ENCODE measurements at places on chromosomes 11 and 22. TPM values are rescaled to one million over a fixed set of nuclear protein-coding genes. Genes with fewer than 3 reads are reported as not detected.

DNA sequence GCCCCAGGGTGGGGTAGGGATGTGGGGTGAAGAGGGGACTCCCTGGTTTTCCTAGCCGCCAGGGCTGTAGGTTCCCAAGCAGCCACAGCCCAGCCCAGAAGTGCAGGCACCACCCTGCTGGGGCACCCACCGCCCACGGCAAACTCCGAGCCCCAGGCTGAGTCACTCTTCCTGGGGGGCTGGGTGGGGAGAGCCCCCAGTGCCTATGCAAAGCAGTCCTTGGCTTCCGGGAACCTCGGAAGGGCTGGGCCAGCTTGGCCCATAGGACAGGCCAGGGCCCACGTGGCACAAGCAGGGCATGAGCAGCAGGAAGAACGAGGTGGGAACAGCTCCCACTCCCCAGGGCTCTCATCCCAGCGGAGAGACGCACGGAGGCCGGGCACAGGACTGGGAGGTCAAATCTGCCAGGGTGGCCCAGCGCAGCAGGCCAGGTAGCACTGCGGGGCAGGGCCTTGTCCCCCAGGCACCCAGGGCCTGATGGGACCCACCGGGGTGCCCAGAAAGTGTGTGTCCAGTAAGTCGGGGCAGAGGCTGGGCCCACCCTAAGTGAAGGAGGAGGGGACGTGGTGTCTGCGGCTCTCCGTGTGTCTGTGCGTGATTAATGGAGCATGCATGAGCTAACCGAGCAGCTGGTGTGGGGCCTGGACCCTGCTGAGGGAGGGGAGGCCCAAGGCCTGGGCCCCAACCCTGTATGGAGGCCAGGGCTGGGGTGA, 4.6 kb upstream of the IL17REL start:
- no peaks in the 10 kb centered on the region for H3K27me3 ChIP-seq
- H3K4me1 ChIP-seq, result peaks cover 57% of the 10 kb centered on the region
- no peaks in the 10 kb centered on the region for H3K36me3 ChIP-seq
- no peak for DNase-seq
- H3K4me3 ChIP-seq, result no peak overlapping the region

DNA sequence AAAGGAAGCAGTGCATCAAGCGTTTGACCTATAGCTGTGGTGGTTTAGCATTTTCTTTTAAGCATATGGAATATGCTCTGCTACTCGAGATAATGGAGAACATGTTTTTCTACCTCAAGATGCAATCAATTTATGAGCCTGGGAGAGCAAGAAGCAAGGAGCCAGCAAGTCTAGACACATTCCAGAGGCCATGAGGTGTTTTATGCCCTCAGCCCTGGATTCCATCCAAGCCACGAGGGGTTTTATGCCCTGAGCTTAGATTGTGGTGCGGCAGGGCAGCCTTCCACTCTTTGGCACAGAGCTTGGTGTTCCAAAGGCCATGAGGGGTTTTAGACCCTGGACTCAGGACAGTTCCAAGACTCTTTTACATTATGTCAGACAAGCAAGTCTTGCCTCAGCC, 11.7 kb upstream of the DNAJB13 start:
- no peaks in the 10 kb centered on the region for H3K27me3 ChIP-seq
- H3K27ac ChIP-seq, result no peak overlapping the region
- no peaks in the 10 kb centered on the region for H3K4me1 ChIP-seq
- H3K36me3 ChIP-seq, result peaks cover 2% of the 10 kb centered on the region
- no peak overlapping the region for H3K4me3 ChIP-seq
- no peak for DNase-seq

GRCh38 chr22:22692707-22693530, 48.5 kb downstream of the GGTLC2 start:
- no peaks in the 10 kb centered on the region for H3K4me1 ChIP-seq
- no peak overlapping the region for H3K27ac ChIP-seq
- H3K36me3 ChIP-seq, result no peaks in the 10 kb centered on the region
- H3K27me3 ChIP-seq, result no peaks in the 10 kb centered on the region

- peaks cover 60% of the 10 kb centered on the region for H3K36me3 ChIP-seq
- no peak overlapping the region for H3K4me3 ChIP-seq
- H3K4me1 ChIP-seq, result no peaks in the 10 kb centered on the region
- no peak for DNase-seq
- H3K27me3 ChIP-seq, result no peaks in the 10 kb centered on the region
Observed at GRCh38 chr11:122807731-122808477, 30.4 kb upstream of the CRTAM start.

DNA sequence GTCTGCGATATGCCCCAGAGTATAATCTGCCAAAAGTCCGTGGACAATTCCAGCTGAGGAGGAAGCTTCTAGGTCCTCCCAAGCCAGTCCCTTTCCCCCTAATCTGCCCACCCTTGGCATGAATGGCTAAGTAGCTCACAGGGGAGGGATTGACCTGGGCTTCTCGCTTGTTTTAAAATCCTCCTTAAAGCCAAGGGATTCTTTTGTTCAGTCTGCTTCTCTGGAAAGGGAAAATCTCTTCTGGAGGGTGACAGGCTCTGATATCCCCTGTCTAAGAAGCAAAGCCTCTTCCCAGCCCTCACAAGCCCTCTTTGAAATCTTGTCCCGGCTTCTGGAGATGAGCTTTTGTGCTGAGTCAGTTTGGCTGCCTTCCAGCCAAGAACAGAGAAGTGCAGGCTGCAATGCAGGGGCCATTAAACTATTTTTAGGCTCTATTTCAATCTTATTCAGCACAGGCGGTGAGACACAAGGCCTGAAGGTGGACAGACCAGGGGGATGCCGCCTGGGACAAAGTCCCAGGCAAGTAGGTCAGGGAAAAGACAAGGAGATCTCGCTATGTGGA, 23.9 kb downstream of the NEFH start:
- H3K36me3 ChIP-seq, result peaks cover 32% of the 10 kb centered on the region
- no peaks in the 10 kb centered on the region for H3K4me1 ChIP-seq
- no peak overlapping the region for H3K27ac ChIP-seq
- no peak for DNase-seq
- no peaks in the 10 kb centered on the region for H3K27me3 ChIP-seq

- peaks cover 21% of the 10 kb centered on the region for H3K4me1 ChIP-seq
- DNase-seq, result no peak
- no peak overlapping the region for H3K27ac ChIP-seq
- H3K4me3 ChIP-seq, result peak overlapping the region; percentile 19
- H3K27me3 ChIP-seq, result no peaks in the 10 kb centered on the region
- H3K36me3 ChIP-seq, result no peaks in the 10 kb centered on the region
Observed at GRCh38 chr11:72781063-72781312, 12.9 kb downstream of the STARD10 start.

DNA sequence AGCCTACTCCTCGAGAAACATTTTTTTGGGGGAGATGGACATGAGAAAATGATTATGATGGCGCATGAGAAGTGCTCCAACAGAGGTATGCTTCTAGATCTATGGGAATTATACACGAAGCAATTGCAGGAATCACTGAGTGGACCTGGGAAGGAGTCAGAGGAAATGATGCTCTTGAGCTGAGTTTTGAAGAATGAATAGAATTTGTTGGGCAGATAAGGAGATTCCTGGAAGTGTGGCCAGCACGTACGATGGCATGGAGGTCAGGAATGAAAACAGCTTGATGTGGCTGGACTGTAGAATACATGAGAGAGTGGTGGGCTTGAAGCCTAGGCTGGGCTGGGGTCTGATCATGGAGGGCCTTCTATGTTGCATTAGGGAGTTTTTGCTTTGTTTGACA, 31.7 kb downstream of the ADAMTS15 start:
- no peaks in the 10 kb centered on the region for H3K27me3 ChIP-seq
- H3K27ac ChIP-seq, result no peak overlapping the region
- H3K36me3 ChIP-seq, result no peaks in the 10 kb centered on the region
- no peaks in the 10 kb centered on the region for H3K4me1 ChIP-seq
- H3K4me3 ChIP-seq, result no peak overlapping the region

- H3K36me3 ChIP-seq, result no peaks in the 10 kb centered on the region
- H3K4me3 ChIP-seq, result no peak overlapping the region
- H3K27ac ChIP-seq, result no peak overlapping the region
- no peaks in the 10 kb centered on the region for H3K4me1 ChIP-seq
Observed at GRCh38 chr11:109819410-109819809, 273.8 kb upstream of the ZC3H12C start.

The TMEM191C gene
- polyA plus RNA-seq, result 2.7 TPM

The SLC25A18 gene
- not detected for polyA plus RNA-seq

The INTS4 gene
- polyA plus RNA-seq, result 35.7 TPM

The ISX gene
- polyA plus RNA-seq, result not detected

The SYT7 gene
- not detected for polyA plus RNA-seq

The MN1 gene
- not detected for polyA plus RNA-seq

The MPST gene
- 32.6 TPM for polyA plus RNA-seq

The SCGB2A2 gene
- not detected for polyA plus RNA-seq
